ENCODE measurements at places on chromosomes 2 and 18.

DNA sequence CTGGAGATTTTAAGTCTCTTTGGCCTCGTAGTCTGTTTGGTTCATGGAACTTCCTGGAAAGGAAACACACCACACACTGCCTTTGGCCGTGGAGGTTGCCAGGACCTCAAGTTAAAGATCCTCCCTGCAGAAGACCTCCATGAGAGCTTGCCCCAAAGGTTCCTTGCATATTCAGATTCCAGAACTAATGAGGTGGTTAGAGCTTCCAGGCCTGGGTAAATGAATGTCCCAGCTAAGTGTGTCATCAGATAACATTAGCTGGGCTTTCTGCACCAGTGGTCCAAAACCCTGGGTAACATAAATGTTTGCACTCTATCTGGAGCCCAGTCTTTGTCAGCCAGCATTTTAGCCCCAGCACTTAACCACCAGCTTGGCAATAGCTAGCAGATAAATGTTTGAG lies 122.1 kb upstream of the EML6 start:
- DNase-seq, result no peak

DNA sequence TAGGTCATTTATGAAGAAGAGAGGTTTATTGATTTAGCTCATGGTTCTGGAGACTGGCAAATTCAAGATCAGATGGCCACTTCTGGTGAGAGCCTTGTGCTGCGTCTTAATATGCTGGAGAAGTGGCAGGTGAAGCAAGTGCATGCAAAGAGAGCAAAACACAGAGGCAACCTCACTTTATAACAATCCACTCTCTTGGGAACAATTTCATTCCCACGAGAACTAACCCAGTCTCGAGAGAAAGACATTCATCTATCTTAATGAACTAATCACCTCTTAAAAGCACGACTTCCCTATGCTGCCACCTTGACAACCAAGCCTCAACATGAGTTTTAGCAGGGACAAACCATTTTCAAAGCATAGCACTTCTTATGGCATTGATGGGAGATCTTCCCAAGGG lies 186.5 kb upstream of the RASGRP3 start:
- no peak for DNase-seq

DNA sequence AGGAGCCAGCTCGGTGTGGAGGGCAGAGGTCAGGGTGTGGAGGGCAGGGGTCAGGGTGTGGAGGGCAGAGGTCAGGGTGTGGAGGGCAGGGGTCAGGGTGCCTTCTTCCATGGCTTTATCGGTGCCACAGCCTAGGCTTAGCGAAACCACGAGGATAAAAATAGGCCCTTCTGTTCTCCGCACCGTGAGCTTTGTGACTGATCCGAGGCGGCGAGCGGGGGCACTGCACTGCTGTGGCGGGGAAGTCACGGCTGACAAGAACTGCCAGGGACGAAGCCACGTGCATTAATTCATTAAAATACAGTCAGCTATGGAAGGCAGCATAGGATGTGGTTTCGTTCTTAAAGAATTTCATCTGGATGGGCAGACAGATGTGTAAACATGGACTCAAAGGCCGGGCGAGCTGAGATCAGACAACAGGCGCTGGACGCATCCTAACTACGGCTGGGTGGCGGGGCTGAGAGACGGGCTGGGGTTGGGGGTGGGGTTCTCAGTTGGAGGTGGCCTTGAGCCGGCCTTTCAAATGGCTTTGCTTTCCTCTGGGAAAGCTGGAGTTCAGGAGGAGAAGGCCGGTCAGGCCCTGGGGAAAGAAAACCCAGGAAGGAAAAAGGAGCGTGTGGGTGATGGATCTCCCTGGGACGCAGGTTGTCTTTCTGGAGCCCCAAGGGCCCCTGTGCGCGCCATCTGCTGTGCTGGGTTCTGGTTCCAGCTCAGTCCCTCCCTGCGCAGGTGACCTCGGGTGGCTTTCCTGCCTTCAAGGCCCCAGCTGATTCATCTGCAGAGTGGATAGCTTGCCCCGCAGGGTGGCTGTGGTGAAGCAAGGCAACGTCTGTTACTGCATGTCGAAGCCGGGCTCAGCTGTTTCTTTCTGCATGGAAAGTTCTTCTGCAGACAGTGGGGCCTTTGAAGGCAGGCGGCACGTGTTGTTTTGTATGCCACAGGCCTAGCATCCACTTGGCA lies 958 bp upstream of the ALLC start:
- DNase-seq, result no peak

- DNase-seq, result no peak
Measured at GRCh38 chr2:194672994-194673393, 984.0 kb upstream of the SLC39A10 start.

DNA sequence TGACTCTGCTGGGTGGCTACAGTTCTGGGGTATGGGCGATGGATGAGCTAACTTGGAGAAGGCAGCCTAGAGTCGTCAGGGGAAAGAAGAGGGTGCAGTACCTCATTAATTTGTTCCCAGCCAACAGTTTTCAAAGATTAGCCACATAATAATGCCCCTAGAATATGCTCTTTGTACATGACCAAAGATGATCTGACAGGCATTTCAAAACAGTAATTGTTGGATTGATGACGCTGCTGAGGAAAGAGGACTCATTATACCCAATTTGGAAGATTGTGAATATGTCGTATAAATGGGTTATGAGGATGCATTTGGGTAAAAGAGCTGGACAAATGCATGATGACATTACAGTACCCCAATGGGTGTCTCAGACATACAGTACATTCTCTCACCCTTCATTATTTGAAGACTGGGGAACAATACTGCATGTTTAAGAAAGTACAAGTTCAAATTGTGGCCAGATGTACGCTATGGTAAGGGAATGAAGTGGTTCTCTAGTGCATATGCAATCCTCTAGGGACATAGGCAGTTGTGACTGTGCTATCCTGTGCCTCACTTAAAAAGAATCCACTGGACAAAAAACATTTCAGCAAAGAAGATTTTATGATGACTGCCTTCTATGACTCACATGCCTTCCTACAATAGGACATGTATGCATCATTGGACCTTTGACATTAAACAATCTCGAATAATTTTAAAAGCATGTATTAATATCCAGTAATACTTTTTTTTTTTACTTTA lies 233.2 kb downstream of the CNTNAP5 start:
- no peak for DNase-seq

- no peak for DNase-seq
Measured at GRCh38 chr2:82198809-82199492, 1894.4 kb upstream of the LRRTM1 start.

DNA sequence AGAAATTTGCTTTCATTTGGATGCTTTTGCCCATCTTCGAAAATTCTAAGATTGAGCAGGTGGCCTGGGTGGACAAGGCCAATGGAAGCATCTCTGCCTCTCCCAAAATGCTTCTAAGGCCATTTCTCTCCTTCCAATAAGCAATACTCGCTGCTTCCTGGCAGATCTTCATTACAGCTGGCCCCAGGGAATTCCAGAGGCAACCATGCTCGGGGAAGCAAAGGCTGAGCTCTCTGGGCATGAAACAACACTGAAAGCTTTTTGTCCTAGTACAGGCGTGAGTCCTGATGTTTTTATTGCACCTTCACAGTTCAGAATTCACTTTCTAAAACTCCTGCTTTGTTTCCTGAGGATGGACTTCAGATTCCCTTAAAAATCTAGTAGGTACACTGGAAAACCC lies 11.8 kb upstream of the NEDD4L start:
- DNase-seq, result no peak

- no peak for DNase-seq
Measured at GRCh38 chr2:45994060-45994459, 303.1 kb upstream of the EPAS1 start.

GRCh38 chr2:3344897-3345296 lies 32.7 kb downstream of the EIPR1 start:
- no peak for DNase-seq

GRCh38 chr2:182298456-182298855 lies 128.4 kb downstream of the PDE1A start:
- DNase-seq, result no peak

DNA sequence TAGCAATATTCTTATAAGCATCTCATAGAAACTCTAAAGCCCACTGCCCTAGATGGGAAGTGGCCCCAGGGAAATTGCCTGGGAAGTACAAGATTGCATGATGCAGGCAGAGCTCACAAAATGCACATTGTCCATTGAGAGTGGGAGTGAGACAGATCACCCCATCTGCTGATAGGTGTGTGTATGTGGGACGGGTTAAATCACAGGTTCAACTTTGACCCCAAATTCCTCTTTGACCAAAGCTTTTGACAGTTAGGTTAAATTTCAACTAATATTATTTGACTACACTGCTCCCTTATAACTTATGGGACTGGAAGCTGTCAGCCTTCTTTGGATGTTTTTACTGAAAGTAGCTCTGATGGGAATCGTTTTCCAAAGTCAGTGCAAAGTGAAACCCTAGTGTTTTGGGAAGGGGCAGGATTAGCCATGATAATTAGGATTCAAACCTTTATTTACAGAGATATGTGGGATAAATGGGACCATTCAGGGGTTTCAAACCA lies 11.4 kb upstream of the FABP1 start:
- no peak for DNase-seq

DNA sequence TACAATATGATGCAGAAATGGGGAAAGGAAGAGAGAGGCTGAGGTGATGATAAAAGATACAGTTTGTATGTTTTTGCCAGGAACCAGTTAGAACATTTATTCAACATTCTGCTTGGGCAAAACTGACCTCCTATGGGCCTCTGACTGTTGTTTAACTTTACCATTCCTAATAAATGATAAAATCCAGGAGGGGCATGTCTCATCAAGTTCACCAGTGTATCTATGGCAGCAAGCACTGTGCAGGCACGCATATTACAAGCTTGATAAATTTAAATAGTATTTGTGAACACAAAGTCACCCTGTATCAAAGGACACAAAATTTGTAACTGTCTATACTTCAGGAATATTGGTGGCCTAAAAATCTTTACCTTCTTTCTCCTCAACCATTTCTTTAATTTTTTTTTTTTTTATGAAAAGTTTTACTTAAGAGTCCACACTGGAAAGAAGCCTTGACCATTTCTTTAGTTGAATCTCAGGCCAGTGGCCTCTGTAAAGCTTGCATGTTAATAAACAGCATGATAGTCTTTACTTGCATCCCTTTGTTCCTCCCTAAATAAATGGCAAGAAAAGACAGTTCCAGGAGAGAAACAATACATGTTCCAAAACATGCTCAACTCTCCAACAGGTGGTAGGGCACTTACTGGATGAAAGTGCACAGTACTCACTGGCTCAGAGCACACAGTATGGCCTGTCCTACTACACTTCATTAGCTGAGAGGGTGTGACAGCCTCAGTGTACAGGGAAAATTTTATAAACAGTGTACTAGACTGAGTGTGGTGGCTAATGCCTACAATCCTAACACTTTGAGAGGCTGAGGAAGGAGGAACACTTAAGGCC lies 52.3 kb downstream of the SOS1 start:
- DNase-seq, result no peak

DNA sequence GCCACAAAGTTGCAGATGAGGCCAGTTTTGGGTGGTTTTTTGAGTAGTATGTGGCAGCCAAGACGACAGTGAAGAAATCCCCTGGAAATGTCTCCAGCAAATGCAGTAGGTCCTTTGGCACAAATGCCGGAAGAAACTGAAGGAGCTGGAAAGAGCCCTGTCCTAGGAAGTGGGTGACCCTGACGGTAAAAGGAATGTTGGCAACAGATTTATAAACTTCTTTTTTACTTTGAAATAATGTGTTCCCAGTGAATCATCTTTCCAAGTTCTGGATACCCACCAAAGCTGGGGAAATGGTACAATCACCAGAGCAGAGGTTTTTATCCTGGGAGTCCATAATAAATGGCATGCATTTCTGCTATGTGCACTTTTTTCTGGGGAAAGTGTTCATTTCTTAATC lies 112.9 kb downstream of the CSRNP3 start:
- no peak for DNase-seq

GRCh38 chr2:100365434-100365833 lies 43.1 kb upstream of the LONRF2 start:
- DNase-seq, result no peak

DNA sequence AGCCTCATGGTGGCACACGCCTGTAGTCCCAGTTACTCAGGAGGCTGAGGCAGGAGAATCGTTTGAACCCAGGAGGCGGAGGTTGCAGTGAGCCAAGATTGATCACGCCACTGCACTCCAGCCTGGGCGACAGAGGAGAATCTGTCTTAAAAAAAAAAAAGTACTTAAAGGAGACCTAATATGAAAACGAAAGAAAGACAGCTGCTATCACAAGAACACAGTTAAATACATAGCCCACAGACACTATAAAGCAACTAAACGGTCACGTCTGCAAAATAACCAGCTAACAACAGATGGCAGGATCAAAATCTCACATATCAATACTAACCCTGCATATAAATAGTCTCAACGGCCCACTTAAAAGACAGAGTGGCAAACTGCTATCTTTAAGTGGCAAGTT lies 43.9 kb upstream of the TACR1 start:
- no peak for DNase-seq

GRCh38 chr18:41674506-41674905 lies 280.5 kb upstream of the PIK3C3 start:
- DNase-seq, result no peak

- DNase-seq, result no peak
Measured at GRCh38 chr18:43680096-43680495, 402.8 kb upstream of the SYT4 start.

- DNase-seq, result no peak
Measured at GRCh38 chr2:186328838-186329237, 157.2 kb upstream of the ZC3H15 start.

- no peak for DNase-seq
Measured at GRCh38 chr2:236601316-236602202, 31.9 kb downstream of the ACKR3 start.

DNA sequence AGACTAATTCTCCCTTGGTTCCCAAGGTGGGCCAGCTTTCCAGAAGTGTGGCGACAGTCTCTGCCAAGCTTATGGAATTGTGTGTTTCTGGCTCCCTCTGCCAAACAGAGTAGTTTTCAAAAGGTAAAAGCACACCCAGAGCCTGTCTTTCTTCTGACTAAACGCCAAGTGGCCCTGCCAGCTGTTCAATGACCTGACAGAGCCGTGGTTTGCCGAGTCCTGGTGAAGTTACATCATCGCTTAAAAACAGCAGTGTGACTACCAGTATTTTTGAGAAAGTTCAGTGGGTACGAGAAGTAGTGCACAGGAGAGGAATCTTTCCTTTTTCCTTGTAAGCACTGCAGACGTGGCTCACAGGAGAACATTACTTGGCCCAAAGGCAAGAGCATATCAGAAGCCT lies 1.9 kb downstream of the PER2 start:
- DNase-seq, result no peak

DNA sequence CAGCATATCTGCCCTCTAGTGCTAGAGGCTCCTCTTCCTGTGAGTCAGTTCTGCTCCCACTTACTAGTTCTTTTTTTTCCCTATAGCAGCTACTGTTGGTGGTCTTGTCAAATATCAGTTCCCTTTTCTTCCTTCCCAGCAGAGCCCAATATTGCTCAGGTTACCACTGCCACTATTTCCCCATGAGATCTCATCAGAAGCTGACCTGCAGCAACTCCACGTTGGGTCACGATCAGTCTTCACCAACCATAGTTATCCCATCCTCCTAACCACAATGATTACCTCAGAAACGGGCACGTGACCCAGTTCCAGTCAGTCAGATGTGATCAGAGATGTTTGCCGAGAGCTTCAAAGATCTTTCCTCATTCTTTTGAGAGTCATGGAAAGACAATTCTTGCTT lies 59.7 kb upstream of the CAPN13 start:
- no peak for DNase-seq

- DNase-seq, result no peak
Measured at GRCh38 chr18:22624176-22624575, 206.5 kb upstream of the CTAGE1 start.
